ENCODE measurements at places on chromosomes 4 and X.

- DNase-seq = no peak
These were observed 25.3 kb downstream of the ADD1 start for GRCh38 chr4:2868877-2869487.

DNA sequence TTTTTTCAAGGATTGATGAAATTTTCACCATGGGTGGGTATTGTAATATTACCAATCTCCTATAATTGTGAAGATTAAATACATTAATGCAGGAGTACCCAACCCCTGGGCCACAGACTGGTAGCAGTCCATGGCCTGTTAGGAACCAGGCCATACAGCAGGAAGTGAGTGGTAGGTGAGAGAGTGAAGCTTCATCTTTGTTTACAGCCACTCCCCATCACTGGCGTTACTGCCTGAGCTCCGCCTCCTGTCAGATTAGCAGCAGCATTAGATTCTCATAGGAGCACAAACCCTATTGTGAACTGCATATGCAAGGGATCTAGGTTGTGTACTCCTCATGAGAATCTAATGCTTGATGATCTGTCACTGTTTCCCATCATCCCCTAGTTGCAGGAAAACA, 15.1 kb downstream of the RAPGEF2 start:
- no peak for DNase-seq

DNA sequence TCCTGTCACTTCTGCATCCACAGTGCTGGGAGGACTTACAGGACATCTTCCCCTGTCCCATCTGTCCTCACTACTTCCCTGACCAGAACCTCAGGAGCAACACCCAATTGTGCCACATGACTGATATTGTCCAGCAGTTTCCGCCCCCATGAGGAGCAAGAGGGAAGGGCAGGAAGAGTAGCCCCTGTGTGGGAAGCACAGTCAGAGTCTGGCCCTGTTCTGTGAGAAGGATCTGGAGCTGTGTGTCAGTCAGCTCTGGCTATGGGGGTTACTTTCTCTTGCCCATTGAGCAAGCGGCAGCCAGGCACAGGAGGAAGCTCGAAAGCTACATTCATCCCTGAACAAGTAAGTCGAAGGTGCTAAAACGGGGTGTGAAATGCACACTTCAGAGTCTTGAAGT, 14.8 kb upstream of the TRIM60 start:
- no peak for DNase-seq

DNA sequence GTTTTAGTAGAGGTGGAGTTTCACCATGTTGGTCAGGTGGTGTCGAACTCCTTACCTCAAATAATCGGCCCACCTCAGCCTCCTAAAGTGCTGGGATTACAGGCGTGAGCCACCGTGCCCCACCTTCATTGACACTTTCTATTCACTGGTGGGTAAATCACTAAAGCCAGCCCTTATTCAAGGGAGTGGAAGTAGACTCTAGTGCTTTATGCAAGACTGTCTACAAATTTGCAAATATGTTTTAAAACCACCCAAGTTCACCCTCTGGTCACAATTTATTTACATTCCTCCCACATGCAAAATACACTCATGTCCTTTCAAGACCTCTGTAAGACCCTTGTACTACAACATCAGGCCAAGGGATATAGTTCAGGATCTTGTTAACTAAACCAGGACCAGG, 45.0 kb downstream of the SLC34A2 start:
- DNase-seq = no peak

DNA sequence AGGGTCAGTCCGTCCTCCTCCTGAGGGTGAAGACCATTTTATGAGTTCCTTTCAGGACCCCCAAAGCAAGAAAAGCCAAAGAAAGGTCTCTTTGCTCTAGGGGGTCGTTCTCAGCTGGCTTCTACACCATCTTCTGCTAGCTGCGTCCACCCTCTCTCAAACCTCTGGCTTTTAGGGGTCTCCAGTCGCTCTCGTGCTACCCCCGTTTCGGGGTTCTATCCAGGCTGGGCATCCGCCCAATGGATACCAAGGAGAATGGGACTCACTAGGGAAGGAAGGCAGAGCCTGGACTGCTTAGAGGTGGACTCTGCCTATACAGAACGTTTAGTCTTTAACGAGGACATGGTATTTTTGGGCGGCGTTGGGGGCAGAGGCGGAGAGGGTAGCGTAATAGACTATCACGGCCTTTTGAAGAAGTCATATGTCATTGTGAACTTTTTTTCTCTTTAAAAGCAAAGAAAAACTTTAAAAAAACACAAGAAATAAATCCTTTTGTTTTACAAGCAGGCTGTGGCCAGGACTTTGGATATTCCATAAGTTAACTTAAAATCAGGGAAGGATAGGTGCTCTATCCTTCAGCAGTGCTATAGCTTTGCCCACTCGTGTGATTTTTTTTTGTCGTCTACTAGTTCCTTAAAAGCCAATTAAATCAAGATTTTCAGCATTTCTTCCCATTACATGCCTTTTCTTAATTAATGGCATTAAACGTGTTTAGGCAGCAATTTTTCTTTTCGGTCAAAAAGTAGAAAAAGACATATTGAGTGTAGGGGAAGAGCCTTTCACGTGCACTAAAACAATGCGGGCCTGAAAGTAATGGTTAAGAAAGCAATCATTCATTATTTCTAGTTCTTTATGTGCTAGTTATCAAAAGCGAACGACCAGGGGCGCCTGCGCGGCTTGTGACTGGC, 7.2 kb upstream of the PITX2 start:
- DNase-seq = no peak

DNA sequence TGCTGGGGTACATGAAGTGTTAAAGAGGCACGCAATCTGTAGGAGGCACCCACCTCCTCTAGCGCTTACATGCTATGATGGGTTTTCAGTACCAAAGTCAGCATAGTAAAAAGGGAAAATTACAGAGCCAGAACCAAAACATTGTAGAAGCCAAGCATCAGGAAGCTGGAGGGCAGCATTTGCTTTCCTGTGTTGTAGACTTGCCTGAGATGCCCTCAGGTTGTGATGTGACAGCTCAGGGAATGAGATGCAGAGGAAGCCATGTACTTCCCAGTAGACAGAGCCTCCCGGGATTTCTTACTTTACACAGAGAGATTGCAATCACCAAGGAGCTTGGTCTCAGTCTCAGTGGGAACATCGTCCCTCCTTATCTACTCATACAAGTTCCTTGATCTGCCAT, 161.5 kb downstream of the ARAP2 start:
- DNase-seq = no peak

DNA sequence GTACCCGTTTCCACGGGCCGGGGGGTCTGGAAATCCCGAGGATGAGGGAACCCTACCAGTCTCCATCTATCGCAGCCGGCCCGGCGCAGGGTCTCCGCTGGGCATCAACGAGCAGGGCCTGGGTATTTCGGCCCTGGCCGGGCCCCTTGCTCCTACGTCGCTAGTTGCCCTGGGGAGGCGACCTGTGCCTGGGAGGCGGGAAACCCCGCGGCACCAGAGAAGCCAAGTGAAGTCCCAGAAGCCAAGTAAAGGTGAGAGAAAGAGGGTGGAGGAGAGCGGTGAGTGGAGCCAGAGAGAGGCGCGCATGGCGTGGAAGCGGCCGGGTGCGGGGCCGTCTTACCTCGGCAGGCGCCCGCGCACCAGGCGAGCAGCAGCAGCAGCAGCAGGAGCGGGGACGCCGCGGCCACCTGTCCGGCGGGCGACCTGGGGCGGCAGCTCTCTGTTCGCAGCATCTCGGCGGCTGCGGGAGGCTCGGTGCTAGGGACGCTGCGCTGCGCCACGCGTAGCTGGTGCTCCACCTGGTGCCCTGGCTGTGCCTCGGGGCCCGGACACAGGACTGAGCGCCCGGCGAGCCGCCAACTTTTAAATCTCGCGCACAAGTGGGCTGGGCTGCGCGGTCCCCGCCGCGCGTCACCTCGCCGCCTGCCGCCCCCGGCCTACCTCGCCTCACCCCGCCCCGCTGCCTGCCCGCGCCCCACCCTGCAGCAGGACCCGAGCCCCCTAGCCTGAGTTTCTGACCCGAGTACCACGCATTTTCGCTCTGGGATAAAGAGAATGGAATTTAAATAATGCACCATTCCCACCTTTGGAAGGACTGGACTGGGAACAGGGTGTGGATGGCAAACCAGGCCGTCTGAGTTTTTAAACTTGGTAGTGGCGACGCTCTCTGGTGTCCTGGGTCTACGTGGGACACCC, at the start of gene NMU:
Gene NMU (minus strand): TSS at position 558 of the 915 bp plus-strand sequence. CDS start 106 bp downstream, at position 452.
- DNase-seq = peak; percentile 12

GRCh38 chr4:165834116-165834515, 38.9 kb upstream of the TLL1 start:
- DNase-seq = no peak

- no peak for DNase-seq
These were observed 687.0 kb upstream of the EPHA5 start for GRCh38 chr4:66357316-66357715.

- DNase-seq = no peak
These were observed 76.4 kb upstream of the MBNL3 start for GRCh38 chrX:132565273-132565672.

DNA sequence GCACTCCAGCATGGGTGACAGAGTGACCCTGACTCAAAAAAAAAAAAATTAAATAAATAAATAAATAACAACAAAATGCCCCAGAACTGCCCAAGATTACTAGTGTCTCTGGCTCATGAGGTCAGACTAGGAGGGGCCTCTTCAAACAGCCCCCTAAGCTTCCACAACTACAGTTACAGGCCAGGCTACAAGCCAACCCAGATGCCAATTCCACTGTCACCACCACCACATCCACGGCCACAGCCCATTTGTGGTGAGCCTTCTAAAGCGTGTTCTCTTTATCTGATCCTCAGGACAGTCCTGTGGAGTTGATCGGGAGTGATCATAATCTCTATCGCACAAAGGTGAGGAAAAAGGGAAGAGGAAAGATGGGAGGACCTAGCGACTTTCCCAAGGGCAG, 36.6 kb downstream of the IGFBP7 start:
- no peak for DNase-seq

DNA sequence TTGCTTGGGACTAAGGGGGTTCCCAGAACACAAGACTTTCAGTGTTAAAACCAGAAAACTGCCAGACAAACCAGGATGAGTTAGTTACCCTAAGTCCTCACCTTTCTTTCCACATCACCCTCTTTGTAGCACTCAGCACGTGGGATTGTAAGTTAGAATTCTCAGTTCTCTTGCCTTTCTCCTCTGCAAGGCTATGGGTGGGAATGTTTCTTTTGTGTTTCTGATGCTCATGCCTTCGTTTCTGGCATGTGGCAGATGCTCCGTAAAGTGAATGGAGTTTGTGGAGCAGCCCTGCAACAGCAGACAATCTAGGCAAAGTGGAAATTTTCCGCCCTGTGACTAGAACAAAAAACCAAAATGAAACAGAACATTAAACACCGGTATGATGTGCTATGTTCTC, 64.7 kb upstream of the SPP1 start:
- DNase-seq = no peak

DNA sequence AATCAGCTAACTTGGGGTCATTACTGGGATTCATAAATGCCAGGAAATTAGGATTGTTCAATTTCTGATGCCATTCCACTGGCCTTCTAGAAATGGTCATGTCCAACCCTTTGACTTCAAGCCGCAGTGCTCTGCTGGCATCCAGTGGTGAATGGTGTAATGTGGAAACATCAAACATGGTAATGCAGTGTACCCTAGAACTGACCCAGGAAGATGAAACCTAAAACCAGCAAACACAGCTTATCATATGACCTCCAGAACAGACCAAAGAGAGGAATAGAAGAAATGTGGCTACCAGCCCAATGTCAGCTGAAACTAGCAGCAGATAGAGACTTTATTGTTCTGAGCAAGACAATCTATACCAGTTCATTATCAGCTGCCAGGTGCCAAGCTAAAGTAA, 13.8 kb downstream of the CXCL13 start:
- DNase-seq = no peak

- no peak for DNase-seq
These were observed 103.5 kb downstream of the IRF2 start for GRCh38 chr4:184370711-184371389.

DNA sequence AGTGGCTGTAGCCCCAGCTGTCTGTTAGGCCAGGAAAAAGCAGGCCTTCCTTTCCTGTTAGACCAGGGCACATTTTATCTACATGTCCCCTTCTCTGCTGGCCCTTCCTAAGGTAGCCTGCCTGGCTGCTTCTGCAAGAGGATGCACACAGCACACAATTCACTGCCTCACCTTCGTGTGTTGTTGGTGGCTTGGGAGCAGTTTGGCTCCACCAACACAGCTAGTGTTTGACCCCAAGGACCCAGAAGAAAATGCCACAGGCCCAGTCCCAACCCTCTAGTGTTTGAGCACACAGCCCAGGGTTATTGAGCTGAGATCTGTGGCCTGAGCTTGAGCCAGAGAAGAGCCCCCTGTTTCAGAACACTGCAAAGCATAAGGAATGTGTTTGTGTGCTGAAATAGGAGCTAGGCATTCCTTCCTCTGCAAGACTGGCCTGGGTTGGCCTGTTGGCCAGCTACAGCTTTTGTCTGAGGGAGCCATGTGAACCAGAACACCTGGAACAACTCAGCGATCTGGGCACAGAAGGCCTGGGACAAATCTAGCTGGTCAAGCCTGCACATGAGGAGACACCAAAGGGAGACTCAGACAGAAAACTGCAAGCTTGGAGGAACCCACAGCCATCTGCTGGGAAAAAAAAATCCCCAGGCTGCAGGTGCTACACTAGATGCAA, 26.4 kb downstream of the MAGEE1 start:
- DNase-seq = no peak

DNA sequence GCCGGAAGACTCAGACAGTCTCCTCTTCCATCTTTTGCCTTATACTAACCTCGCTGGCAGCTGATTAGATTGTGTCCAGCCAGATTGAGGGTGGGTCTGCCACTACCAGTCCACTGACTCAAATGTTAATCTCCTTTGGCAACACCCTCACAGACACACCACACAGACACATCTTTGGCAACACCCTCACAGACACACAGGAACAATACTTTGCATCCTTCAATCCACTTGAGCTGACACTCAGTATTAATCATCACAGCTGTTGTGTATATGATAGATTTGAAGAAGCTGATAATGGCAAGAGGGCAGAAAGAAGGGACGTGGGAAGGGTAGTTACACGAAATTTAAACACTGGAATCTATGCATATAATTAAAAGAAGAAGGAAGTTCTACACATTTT, 139.5 kb downstream of the ANKRD50 start:
- no peak for DNase-seq

DNA sequence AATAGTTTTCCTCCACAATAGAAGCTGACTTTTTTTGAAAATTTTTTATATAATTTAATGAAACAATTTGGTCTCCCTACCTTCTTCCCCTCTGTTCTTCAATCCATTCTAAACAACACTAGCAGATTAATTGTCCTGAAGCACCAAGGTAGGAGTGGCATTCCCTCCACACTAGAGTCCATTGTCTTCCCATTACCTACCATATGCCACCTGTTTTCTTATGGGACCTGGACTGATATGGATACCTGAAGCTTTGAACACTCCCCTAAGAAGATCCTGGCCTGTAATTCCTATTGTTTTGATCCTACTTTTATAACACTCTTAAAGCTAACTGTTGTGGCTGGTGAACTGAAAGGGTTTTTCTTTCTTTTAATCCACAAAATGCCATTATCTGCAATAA, 92.0 kb downstream of the APBB2 start:
- DNase-seq = no peak

DNA sequence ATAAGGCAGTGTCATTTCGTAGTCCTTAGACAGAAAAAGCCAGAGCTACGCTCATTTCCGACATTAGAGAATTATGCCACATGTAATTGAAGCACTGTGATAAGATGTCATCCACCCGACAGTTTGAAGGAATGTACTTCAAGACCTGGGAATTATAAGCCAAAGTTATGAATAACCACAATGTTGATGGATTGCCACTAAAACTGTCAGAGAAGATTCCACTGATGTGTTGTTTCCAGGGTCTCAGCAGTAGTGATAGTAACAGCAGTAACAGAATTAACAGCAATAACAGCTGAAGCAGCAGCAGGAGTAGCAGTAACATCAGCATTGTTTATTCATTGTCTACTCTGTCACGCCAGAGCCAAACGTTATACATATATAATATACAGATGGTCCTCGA, 24.7 kb downstream of the RAB33A start:
- DNase-seq = no peak

- DNase-seq = peak; percentile 62
These were observed 476.7 kb upstream of the ATOH1 start for GRCh38 chr4:93351846-93352245.

All from NCI-H226 (cell line).